HCT116 (cell line): ENCODE measurements at places on chromosomes 16 and 17. TPM values are rescaled to one million over a fixed set of nuclear protein-coding genes. Genes with fewer than 3 reads are reported as not detected.

GRCh38 chr17:82957961-82958561 is 118.2 kb upstream of the ZNF750 start:
- no peak for DNase-seq

ADAD2 gene
- total RNA-seq: not detected

- DNase-seq: peak; percentile 95
These were observed 18.5 kb upstream of the TERF2 start for GRCh38 chr16:69404275-69404805.

CDH8 gene
- 2.5 TPM for total RNA-seq

RND2 gene
- 0.66 TPM for total RNA-seq

- DNase-seq: no peak
These were observed 49.0 kb downstream of the NT5M start for GRCh38 chr17:17351901-17352781.

GRCh38 chr17:79899584-79899983 is 60.3 kb upstream of the CBX4 start:
- no peak for DNase-seq

GRCh38 chr17:48563385-48563838 is 14.7 kb downstream of the HOXB4 start:
- no peak for DNase-seq

CHD9NB gene
- 1.2 TPM for total RNA-seq

- peak; percentile 22 for DNase-seq
These were observed 23.4 kb downstream of the WWOX start for GRCh38 chr16:78122774-78123315.

GRCh38 chr17:79210638-79211037 is 136.0 kb downstream of the ENGASE start:
- DNase-seq: no peak

- DNase-seq: no peak
These were observed 25.5 kb downstream of the NSMCE1 start for GRCh38 chr16:27242868-27243590.

CDRT15L2 gene
- not detected for total RNA-seq
